ENCODE measurements at places on chromosomes 12 and 14.

- no peak for DNase-seq
These were observed 44.6 kb downstream of the DLK1 start for GRCh38 chr14:100771121-100771800.

- DNase-seq: no peak
These were observed 58.0 kb downstream of the SINHCAF start for GRCh38 chr12:31267966-31268365.

GRCh38 chr12:53844994-53845844 is 93.4 kb upstream of the HOXC13 start:
- DNase-seq: no peak

- DNase-seq: peak; percentile 16
These were observed 790 bp downstream of the NEDD1 start for GRCh38 chr12:96907671-96908422.

- DNase-seq: no peak
These were observed 235.2 kb upstream of the AMIGO2 start for GRCh38 chr12:47314996-47315395.

GRCh38 chr12:64255249-64255648 is 33.2 kb upstream of the KICS2 start:
- DNase-seq: no peak

GRCh38 chr12:27424631-27425230 is 21.8 kb upstream of the SMCO2 start:
- DNase-seq: no peak

GRCh38 chr12:30603129-30603528 is 92.5 kb downstream of the IPO8 start:
- no peak for DNase-seq

- no peak for DNase-seq
These were observed 925.1 kb upstream of the ATXN7L3B start for GRCh38 chr12:73612551-73612950.

DNA sequence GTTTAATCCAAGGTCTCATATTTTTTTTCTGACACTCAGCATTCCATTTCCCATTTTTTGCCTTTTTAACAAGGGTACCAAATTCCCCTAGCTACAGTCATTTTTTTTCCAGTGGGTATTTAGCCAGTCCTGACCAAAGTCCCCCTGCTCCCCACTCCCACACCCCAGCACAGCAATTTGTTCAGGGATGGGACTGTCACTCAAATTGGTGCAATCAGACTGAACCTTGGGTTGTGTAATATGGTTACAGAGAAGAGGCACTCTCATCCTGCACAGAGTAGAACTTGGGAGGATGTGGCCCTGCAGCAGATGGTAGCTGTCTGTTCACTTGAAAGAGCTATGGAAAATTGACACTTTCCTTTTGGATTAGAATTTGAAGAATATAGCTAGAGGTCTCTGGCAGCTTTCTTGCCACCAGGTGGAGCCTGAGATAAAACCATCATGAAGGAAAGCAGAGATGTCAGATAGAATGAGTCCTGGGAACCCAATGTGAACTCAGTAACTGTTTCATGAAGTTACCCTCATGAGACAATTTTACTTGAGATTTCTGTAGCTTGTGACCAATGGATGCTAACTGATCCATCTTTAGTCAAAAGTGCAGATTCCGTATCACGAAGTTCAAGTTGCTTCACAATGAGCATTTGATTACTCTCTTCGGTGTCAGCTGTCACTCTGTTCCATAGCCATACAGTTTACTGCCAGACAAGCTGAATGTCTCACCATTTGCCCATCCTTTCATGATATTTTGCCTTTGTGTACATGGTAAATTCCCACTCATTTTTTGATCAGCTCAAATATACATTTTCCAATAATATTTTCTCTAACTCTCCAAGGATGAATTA is 394.0 kb upstream of the SYT1 start:
- DNase-seq: no peak

DNA sequence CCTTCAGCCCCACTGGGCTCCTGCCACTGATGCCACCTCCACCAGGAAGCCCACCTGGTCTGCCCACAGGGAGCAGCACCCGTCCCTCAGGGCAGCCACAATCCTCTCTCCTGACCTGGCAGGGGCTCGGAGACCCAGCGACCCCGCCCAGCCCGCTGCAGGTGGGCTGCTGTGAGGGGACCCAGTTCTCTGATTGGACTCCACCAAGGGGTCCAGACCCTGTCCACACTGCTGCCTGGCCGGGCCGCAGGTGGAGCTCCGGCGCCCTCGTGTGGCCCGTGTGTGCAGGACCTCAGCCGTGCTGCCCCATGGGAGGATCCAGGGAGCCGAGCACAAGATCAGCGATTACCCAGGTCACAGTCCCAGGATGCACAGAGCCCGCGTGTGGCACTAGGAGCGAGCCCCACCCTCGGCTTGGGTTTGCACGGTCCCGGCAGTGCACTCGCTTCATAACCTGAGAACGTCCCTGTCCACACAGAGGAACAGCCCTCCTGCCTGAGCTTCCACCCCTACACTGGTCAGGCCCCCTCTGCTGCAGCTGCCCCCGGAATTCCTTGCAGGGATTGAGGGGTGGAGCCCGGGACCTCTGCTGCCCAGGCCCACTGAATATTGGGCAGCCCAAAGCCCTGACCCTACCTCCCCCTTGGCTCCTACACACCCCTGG is 35.4 kb upstream of the TMEM179 start:
- DNase-seq: no peak

GRCh38 chr12:62103748-62104147 is 156.5 kb upstream of the USP15 start:
- no peak for DNase-seq

All from activated T-cell treated with anti-CD3 and anti-CD28 coated beads for 4 hours (primary cell).